ENCODE measurements at places on chromosomes 7 and 10. TPM values are rescaled to one million over a fixed set of nuclear protein-coding genes. Genes with fewer than 3 reads are reported as not detected.

- DNase-seq: peak; percentile 71
Measured at GRCh38 chr10:22316286-22317075, at the start of gene COMMD3. COMMD3 (plus strand) TSS chr10:22316388; CDS start chr10:22316418, 30 bp downstream.

GRCh38 chr10:119595134-119595675 lies 1.6 kb downstream of the TIAL1 start:
- DNase-seq: no peak

GRCh38 chr7:114630201-114630990 lies 215.8 kb downstream of the FOXP2 start:
- no peak for DNase-seq

- no peak for DNase-seq
Measured at GRCh38 chr10:62075414-62075813, 173.9 kb downstream of the ARID5B start.

DNA sequence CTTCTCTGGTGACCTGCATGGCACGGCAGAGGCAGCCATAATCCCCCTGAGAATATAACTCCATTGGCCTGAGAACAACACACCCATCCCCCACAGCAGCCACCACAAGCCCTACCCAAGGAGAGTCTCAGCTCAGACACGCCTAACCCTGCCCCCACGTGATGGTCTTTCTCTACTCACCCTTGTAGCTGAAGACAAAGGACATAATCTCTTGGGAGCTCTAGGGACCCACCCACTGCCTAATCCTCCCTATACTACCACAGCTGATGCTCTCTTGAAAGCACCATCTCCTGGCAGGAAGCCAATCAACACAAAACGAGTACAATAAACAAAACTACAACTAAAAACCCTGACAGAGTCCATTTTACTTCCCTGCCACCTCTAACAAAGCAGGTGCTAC lies 30.7 kb upstream of the HPSE2 start:
- no peak for DNase-seq

DNA sequence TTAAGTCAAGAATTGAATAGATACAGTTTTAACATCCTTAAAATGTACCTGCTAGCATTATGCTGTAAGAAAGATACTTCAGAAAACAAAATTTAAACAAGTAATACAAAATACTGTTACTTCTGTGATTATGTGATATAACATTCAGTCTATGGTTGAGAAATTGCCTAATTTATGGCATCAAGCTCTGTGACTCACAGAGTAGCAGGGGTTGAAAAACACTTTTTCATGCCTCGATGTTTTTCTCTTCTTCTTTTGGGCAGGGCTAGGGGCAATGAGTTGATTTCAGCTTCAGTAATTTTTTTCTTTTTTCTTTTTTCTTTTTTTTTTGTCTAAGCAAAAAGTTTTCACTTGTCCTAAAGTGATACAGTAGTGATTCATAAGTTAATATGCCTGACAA lies 209.2 kb downstream of the MBL2 start:
- DNase-seq: no peak

DNA sequence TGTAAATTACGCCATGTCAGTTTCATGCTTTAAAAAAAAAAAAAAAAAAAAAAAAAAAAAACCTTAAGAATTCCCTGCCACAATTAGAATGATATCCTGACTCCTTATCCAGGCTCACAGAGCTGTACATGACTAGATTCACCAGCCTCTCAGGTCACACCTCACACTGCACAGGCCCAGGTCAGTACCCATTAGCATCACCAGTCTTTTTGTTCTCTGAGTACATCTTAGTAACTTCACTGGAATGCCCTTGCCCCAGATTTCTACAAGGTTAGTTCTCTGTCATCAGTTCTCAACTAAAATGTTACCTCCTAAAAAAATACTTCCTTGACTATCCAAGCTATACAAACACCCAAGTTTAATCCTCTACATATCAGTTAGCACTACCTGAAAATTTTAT lies 211.0 kb downstream of the LRRN3 start:
- no peak for DNase-seq

DNA sequence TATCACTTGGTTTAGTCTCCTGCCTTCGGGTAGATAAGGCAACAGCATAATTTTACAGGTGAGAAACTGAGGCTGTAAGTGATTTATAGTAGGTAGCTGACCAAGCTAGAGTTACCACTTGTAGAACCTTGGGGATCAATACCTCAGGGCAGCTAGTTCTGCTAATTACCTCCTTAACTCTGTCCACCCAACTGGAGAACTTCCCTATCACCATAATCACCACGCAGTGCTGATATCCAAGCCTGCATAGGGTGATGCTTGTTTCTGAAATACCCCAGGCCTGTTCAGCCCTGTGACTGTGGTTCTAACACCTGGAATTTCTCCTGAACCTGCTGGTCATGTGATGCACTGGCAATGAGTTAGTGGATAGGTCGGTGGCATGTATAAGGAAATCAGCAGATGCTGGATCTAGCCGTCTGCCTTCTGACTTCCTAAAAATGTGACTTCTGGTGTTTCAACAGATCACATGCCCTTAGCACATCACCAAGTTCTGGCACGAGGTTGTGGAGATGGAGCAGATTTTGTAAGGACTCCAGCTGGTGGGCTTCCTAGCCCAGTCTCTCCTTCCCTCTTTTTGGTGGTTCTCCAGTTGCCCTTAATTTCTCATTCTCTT lies 15.3 kb downstream of the PLAU start:
- no peak for DNase-seq

DNA sequence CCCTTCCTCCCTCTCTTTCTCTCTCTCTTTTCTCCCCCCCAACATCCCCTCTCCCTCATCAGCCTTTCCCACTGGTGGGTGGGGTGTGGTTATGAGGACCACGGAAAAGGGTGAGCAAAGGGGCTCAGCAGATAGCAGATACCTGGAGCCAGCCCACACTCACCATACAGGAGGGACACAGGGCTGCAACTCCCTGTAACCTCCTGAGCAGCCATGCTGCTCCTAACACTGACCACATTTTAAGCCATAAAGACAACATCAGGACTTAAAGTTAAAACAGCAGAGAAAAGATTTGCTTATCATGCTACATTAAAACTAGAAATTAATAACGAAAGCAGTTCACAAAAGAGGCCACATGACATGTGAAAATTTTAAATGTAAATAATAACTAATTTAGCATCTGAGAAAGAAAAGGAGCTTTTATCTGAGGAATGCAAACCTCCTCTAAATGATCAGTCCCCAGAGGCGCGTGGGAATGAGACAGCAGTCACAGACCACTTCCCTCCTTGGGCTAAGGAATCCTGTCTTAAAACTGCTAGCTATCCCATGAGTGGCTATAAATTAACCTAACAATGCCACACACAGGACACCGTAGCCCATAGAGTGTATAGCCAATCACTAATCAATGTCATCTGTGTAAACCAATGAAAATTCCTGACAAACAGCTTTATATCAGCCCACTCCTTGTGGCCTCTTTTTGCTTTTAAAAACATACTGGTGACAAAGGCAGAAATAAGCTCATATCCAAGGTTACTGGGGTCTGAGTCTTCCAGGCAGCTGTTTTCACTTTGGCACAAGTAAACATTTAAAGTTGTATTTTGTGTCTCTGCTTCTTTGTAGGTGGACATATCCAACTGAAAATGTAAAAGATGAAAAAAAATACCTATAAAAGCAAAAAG lies 33.3 kb downstream of the PKD1L1 start:
- no peak for DNase-seq

GRCh38 chr10:103144041-103144440 lies 49.0 kb downstream of the NT5C2 start:
- no peak for DNase-seq

DNA sequence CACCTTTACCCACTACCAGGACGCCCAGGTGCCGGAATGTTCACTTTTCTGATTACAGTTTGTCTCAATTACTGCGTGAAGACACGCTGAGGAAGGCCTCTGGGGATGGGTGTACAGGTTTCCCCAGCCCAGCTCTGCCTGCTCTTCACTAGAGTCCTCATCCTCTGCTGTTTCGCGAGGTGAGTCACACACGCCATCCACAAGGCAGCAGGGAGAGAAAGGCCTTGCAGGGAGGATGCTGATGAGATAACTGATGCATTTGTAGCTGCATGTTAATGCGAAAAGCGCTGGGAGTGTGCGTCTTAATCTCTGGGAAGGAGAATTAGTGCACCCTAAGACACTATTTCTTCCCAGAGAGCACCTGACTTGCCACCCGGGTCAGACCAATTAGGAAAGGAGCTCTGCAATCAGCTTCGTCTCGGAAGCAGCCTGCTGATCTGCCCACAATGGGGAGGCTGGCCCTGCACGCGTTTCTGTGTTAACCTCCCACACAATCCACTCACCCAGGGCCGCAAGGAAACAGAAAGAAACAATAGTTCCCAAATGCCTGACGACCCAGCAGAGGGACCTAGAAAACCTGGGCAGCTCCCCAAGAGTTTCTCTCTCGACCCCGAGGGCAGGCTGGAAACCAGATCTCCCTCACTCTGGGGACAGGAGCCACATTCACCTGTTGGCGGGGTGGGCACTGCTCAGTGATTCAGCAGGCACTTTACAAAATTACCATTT lies 578.7 kb downstream of the GLRX3 start:
- DNase-seq: no peak

CNPY1 gene
- not detected for total RNA-seq

GRCh38 chr10:4086131-4086898 lies 301.3 kb upstream of the KLF6 start:
- no peak for DNase-seq

DNA sequence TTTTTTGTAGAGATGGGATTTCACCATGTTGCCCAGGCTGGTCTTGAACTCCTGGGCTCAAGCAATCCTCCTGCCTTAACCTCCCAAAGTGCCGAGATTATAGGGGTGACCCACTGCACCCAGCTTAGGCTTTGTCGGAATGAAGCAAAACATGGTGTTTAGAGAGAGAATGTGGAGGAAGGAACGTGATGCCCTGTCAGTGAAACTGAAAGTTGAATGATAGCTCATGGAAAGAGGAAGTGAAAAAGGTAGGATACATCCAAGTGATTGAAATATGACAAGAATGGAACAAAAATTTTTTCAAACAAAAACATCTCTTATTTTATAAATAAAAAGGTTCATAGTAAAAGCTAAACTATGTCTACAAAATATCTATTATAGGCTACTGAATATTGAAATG lies 5.9 kb downstream of the AKAP9 start:
- no peak for DNase-seq

PDE6C gene
- not detected for total RNA-seq

SDK1 gene
- 0.04 TPM for total RNA-seq

DNA sequence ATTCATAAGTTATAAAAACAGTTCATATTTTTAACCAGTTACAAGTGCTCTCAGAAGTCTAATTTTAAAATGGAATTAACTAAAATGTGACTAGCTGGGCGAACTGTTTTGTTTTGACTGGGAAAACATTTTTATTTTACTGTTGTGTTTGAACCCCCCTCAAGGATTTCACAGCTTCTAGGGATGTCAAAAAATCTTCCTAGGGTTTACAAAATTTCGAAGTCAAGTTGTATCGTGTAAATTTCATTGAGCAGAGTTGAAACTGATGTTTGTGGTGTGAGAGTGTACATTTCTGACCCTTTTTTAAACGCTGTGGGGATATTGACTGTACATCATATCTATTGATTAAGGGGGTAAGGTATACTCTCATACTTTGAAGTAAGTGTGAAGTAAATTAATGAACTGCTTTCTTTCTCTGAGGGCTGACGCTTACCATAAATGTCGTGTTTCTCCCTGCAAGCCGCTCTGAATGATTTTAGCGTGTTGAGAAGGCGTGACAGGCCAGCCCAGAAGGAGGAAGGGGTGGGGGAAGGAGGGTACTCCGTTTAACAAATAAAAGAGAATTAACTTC lies 1.8 kb upstream of the SP8 start:
- no peak for DNase-seq

SPDYE8 gene
- not detected for total RNA-seq

ANKRD30A gene
- not detected for total RNA-seq

MET gene
- total RNA-seq: 3.1 TPM

DNA sequence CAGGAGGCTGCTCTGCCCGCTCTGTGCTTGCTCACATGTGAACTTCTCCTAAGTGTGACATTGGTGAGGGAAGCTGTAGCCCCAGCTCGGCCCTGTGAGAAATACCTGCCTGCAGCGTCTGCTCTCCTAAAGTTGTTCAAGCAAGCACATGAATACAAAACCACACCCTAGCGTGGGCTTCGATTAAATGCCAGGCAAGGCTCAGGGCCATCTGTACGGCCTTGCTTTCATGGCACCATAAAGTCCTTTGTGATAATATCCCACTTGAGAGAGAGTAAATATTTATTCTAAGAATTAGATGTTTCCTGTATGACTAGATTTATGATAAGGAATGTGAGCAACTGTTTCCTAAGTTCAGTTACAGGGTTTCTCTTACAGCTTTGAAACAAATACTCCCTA lies 262.8 kb upstream of the KLF14 start:
- no peak for DNase-seq

GRCh38 chr10:83817797-83818196 lies 321.5 kb upstream of the GHITM start:
- no peak for DNase-seq

TUBB8 gene
- total RNA-seq: not detected

DNA sequence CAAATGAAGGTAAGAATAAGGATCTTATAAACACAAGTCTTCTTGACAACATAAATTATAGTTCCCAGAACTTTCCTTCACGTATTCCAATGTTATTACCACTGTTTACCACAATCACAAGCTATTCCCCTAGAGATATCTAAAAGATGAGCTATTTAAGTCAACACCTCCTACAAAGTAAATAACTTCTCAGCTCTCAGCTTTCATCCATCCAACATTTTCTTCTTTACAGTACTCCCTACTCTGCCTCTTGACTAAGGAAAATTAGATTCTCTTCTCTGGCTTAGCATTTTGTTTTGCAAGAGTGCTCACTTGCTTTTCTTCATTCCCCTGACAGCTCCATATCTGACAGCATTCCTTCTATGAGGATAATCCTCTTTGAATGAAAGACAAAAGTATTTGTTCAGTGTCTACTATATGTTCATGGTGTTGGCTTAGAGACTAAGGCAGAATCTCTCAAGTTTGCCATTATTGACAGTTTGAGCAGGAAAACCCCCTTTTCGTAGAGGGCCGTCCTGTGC lies 93.0 kb upstream of the IL6 start:
- no peak for DNase-seq

DNA sequence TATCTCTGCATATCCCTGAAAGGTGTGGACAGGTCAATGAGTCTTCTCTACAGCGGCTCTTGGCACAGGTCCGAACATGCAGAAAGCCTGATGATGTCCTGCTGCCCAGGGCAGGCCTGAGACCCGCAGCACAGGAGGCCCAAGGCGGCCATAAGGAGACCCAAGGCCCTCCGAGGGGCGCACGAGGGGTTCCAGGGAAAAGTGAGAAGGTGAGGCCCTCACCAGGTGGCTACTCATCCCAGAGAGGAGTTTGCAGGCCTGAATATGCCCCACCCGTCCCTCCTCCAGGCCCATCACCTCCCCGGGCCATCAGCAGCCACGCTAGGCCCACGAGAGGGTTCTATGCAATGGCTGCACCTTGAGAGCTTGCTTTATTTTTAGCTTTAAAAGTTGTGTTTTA lies 173.4 kb upstream of the RHEB start:
- no peak for DNase-seq

CYP26C1 gene
- total RNA-seq: not detected

UCN3 gene
- not detected for total RNA-seq

TMEM270 gene
- not detected for total RNA-seq

FBXW4 gene
- 54.4 TPM for total RNA-seq

DNA sequence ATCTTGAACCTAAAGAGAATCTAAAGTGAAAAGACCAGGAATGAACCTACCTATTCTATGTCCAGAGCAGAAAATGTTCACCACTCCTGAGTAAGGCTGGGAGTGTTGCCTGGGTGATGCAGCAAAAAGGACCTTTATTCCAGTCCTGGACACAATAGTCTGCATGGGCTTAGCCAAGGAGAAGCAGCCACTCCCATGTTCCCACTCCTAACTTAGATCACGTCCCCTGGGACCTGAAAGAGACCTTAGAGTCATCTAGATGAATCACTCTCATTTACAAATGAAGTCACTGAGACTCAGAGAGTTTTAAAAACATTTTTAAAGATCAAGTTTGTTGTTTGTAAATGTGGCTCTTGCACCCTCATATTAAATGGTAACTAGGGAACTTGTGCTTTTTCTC lies 763.4 kb downstream of the KCNMA1 start:
- no peak for DNase-seq

Data from CD8-positive, alpha-beta memory T cell (primary cell).